ENCODE measurements at places on chromosomes 6 and 20.

DNA sequence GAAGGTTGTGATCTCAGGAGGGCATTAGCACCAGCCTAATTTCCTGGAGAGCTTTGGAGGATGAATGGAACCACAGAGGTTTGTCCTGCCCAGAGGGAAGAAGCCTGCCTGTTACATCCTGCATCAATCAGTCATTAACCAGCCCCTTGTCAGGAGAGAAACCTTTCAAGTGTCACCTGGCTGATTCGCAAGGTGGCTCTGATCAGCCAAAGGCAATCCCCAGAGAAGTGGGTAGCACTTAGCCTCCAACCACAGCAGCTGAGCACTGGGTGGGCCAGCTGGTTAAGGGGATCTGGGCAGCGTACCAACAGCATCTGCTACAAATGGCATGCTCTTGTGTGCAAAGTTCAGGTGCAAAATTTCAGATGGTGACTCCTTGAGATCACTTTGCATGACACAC lies 26.9 kb downstream of the ANKEF1 start:
- DNase-seq, result no peak

- DNase-seq, result no peak
Observed at GRCh38 chr20:35344354-35344837, 52.2 kb upstream of the FAM83C start.

GRCh38 chr6:9830808-9831207 lies 584.1 kb downstream of the TFAP2A start:
- DNase-seq, result no peak

DNA sequence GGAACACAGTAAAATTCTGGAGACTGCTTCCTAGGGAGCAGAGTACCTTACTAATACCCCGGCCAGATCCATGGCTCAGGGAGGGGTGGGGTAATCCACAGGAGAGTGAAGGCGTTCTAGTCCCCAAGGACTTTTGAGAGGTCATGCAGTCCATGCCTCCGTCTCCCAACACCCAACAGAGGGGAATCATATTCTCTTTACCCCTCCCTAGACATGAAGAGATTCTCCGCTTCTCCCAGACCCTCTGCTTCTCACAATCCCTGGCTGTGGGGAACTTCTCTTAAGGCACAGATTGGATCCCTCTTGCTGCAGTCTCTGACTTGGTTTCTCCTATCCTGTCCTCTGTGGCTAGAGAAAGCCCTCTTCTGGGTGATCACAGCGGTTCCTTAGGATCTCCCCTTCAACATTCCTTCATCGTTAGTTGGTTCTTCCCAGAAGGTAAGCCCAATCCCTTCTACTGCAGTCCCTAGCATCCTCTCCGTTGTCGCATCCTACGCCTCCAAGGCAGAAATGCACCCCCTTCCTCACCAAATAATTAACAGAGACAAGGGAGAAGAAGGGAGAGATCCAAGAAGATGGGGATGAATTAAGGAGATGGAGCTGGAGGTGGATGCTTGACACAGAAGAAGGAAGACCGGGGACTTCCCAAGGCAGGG lies 562 bp downstream of the GGT7 start:
- no peak for DNase-seq

DNA sequence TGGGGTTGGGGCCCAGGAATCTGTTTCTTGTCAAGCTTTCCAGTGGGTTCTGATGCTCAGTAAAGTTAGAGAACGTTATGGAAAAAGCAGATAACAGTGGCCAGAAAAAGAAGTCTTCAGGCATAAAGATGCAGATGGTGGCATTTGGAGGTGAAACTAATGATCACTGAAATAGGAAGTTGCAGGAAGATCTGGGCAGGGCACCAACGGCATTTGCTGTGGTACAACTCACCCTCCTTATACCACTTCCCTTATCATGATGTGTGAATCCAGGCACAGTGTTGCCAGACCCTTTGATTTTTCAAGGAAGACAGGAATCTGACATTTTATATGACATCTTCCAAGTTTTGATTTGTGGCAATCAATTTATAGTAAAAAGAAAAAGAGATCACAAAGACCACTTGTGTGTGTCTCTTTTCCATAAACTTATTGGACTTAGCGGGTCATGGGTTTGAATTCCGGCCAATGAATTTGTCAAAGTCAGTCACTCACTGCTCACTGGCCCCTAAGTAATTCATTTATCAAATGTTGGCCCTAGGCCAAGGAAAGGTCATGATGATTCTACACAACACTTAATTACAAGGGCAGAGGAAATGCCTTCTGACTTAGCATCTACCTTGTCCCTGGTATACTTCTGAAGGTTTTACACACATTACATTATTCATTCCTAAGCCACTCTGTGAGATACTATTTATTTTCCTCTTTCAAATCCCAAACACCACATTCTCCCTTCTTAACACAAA lies 37.6 kb downstream of the LAMP5 start:
- DNase-seq, result no peak

Data from activated T-cell treated with anti-CD3 and anti-CD28 coated beads, Interleukin-2, amount 50 U/mL, for 1 hour (primary cell).